Ascending aorta (tissue), 2 donors: ENCODE measurements at places on chromosomes 3 and 15.

DNA sequence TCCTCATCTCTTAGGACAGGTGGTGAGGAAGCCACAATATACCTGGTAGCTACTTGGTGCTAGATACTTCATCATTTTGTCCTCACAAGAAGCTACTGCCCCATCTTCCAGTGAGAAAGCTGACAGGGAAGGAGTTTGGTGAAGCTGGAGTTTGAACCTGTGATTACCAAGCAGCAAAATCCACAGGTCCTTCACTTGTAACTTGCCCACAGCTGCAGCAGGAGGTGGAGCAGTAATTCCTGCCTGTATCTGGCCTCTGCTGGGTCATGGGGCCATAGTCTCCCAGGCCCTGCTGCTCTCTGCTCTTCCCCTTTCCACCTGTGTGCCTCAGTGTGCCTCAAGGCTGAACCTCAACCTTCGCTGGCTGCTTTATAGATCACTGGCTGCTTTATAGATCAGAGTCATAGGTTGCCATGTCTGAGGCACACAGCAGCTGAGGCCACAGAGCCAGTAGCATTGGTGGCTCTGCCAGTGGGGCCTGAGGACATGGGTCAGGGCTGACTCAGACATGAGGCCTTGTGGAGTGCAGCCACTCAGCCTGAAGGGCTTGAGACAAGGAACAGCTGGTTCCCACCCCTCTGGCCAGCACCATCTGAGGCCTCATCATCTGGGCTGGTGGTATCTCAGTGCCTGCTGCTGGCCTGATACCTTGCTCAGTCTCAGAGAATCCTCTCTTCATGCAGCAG is 11.1 kb upstream of the CHRNB4 start:
- no peak for DNase-seq

GRCh38 chr3:185760088-185760487 is 64.8 kb downstream of the IGF2BP2 start:
- DNase-seq: no peak

GRCh38 chr15:40960925-40961324 is 7.7 kb downstream of the CHAC1 start:
- DNase-seq: no peak

- DNase-seq: no peak
Measured at GRCh38 chr3:187044206-187044605, 95.1 kb downstream of the RPL39L start.
